ENCODE measurements at places on chromosomes 5 and 9. TPM values are rescaled to one million over a fixed set of nuclear protein-coding genes. Genes with fewer than 3 reads are reported as not detected.

C7 gene
- total RNA-seq, result 15.2 TPM

SOX30 gene
- not detected for total RNA-seq

OLFML2A gene
- 0.13 TPM for total RNA-seq

DAB2IP gene
- 36.7 TPM for total RNA-seq

SLC25A2 gene
- 0.31 TPM for total RNA-seq

Measured in aortic smooth muscle cell (primary cell).